Cortex of kidney (tissue), 1 donor: ENCODE measurements at places on chromosomes 5 and 9.

GRCh38 chr5:120139039-120139438, 325.1 kb upstream of the PRR16 start:
- DNase-seq: no peak

GRCh38 chr5:178673801-178674295, 47.0 kb upstream of the CLK4 start:
- no peak for DNase-seq

DNA sequence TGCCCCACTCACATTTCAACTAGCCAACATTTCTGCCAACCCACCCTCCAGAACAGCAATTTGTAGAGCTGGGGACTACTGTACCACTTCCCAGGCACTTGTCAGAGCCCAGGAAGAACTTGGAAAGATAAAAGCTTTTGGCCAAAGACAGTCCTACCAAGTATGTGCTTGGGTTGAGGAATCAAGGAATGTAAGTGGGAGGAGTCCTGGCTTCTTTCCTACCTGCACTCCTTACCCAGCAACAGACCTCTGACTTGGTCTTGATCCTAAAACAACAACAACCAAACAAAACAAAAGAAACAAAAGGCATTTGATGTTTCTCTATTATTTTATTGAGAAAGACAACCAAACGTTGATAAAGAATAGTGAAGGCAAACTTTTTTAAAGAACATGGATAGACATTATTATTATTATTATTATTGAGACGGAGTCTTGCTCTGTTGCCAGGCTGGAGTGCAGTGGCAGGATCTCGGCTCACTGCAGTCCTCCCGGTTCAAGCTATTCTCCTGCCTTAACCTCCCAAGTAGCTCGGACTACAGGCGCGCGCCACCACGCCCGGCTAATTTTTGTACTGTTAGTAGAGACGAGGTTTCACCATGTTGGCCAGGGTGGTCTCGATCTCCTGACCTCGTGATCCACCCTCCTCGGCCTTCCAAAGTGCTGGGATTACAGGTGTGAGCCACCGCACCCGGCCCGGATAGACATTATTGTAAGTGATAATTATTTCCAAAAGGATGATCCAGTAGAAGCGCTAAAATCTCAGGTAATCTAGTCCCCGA, 33.5 kb downstream of the ANXA2R start:
- DNase-seq: no peak

DNA sequence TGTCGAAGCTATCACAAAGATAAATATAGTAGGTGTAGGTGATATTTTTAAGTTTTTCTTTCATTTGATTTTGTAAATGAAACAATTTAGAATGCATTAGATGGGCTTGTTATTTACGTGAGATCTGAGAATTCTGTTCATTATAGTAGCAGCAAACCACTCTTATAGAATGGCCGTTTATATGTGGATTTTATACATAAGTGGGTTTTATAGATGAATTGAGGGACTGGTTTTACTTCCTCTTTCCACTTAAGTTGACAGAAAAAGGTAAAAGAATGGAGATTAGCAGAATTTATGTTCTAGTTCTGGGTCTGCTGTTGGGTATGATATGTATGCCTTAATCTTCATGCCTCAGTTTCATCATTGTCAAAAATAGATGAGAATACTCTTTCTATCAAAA, 5.6 kb downstream of the RMI1 start:
- no peak for DNase-seq

DNA sequence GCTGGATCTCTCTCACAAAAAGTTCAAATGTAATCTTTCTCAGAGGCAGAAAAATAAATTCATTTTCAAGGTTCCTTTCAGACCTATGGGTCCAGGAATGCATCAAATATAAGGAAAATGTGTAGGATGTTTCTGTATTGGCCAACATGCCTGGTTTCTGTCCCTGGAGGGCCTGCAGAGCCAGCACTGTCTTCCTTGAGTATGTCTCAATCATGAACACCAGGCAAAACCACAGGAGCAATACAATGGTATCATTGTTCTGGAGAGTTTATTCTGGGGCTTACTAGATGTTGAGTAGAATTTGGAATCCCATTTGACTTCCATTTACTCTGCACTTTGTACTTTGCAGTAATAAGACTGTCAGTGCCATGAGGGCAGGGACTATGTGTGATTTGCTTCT, 23.5 kb downstream of the INSYN2B start:
- DNase-seq: no peak

DNA sequence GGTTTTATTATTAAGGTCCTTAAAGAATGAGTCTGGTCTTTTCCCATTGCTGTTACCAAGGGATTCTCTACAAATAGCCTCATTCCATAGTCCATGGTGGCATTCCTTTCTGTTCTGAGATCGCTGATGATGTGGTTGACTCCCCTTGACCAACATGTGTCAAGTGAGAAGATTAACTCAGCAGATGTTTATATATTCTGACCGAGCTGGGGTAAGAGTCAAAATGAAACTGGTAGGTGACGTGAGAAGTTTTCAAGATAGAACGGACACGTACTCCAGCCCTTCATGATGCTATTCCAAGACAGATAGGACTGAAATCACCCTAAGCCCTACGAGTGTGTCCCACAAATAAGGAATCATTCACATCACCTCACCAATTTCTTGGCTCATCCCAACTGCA, 155.5 kb upstream of the WWC1 start:
- no peak for DNase-seq

DNA sequence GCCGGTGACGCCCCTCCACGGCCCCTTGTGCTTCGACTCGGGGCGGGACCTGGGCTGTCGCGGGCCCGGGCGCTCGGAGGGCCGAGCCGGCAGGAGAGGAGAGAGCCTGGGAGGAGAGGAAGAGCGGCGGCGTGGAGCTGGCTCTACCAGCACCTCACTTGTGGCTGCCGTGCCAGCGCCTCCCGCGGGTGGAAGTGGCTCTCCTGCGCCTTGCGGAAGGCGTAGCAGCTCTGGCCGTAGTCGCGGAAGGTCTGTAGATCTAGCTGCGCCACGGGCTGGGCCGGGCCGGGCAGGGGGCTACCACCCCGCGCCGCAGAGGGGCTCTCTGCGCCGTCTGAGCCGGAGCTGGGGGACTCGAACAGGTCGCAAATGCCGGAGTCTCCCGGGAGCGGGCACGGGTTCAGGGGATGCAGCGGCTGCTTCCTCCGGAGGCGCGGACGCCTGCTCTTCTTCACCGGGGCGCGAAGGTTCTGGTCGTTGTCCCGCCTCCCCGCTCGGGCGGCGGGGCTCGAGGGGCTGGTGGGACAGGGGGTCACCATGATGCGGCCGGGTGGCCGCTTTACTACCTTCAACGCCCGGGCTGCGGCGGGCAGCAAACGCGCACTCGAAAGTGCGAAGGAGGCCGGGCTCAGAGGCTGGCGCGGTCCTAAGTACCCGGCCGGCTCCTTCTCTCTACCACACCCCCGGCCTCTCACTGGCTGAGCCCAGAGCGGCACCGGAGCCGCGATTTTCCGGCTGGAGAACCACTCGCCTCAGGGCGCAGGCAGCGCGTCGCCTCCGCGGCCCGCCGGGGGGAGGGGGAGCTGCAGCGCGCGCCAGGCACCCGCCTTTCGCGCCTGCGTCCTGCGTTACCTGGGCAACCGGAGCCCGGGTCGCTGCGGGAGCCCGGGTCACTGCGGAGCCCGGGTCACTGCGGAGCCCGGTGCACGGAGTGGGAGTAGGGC, at the start of gene CCNO:
Gene CCNO (minus strand): TSS at position 624 of the 944 bp plus-strand sequence. CDS start 85 bp downstream, at position 539.
- DNase-seq: no peak

DNA sequence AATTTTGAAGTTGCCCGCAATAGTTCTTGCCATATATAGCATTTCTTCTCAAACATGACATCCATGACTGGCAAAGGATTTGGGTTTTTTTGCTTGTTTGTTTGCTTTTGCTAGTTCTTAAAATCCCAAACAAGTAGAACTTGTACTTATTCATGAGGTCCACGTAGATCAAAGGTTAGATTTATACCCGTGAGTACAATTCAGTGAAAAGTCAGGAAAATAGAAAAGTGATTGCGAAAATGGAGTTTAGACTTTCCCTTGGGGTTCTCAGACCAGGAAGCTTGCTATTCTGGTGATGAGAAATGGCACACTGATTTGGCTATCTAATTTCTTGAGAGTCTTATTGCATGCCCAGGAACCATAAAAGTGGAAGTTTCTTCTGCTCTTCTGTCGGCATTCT, 304.7 kb downstream of the CTNND2 start:
- no peak for DNase-seq

DNA sequence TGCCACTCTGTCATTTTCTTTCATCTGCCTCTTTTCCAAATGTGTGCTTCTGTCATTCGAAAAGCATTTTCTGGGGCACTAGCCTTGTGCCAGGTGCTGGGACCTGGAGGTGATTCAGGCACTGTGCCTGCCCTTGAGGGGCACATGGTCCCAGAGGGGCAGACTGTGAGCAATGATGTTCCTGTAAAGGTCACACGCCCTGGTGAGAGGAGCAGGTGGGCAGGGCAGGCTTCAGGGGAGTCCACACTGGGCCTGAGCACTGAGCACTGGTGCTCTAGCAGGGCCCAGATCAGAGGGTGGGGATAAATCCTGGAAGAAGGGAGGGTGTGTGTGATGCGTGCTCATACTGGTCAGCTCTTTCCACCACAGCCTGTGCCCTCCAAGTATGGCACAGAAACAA, 77.8 kb downstream of the COL15A1 start:
- DNase-seq: no peak

DNA sequence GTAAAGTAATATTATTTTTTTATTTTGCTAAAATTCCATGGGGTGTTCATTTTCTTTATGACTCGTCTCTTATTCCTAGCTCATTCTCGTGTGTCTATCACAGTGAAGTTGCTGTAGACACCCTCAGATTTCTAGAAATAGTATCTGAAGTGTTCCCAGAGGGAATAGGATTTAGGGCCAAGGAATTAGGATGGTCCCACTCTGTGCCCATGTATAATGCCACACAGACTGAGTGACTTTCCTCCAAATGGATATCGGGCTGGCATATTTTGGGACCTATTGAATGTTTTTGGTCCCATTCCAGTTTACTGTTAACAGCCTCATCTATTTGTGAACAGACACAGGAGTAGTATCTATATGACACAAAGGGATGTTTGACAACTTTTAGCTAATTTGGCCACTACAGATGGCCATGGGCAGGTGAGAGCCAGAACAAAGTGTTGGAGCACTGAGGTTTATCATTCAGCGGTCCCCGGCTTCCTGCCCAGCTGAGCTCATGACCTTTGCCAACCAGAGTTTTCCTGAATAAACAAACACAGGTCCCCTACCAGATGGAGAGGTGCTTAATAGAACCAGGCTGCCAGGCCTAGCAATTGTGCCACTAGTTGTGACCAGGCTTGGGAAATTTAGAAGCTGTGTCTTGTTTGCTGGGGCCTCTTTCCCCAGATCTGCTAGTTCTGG, 46.9 kb downstream of the MAP1B start:
- no peak for DNase-seq

DNA sequence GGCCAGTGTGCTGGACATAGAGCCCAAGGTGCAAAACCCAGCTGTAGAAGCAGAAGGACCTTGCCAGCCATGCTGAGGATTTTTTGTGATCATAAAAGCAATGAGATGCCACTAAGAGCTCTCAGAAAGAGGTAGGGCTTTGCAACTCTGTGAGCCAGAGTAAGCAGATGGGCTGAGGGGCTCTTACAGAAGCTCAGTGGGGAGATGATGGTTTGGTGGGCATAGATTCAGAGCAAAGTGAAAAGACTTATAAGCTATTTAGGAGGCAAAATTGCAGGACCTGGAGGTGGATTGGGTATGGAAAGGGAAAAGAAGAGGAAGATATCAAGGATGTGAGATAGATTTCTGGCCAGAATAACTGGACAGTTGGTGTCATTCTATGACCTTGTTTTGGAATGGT, 302.0 kb downstream of the NTRK2 start:
- no peak for DNase-seq

- no peak for DNase-seq
These were observed 40.6 kb downstream of the EFNA5 start for GRCh38 chr5:107630184-107630583.

GRCh38 chr9:68427216-68427977, 71.0 kb downstream of the PGM5 start:
- no peak for DNase-seq

- DNase-seq: no peak
These were observed 297.0 kb upstream of the CLINT1 start for GRCh38 chr5:158155811-158156505.

GRCh38 chr9:4668604-4669003, 2.3 kb upstream of the SPATA6L start:
- no peak for DNase-seq

GRCh38 chr5:97245386-97245785, 62.3 kb upstream of the RIOK2 start:
- no peak for DNase-seq

GRCh38 chr5:180618487-180618828, 27.2 kb upstream of the SCGB3A1 start:
- no peak for DNase-seq

DNA sequence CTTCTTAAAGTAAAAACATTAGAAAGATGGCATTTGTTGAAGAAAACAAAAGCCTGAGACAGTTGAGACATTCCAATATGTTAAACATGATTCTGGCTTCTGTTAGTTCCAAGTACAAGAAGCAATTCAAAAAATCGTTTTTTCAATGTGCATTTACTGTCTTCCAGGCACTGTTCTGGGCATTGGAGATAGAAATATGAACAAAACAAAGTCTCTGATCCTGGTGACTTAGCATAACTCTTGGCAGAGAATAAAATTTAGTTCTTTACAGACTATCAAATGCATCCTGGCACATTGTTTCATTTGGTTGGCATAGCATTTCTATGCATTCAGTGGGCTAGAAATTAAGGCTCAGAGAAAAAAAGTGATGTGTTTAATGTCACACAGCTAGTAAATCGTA, 77.5 kb downstream of the VCAN start:
- no peak for DNase-seq

GRCh38 chr5:140182075-140182711, 7.2 kb downstream of the CYSTM1 start:
- no peak for DNase-seq

DNA sequence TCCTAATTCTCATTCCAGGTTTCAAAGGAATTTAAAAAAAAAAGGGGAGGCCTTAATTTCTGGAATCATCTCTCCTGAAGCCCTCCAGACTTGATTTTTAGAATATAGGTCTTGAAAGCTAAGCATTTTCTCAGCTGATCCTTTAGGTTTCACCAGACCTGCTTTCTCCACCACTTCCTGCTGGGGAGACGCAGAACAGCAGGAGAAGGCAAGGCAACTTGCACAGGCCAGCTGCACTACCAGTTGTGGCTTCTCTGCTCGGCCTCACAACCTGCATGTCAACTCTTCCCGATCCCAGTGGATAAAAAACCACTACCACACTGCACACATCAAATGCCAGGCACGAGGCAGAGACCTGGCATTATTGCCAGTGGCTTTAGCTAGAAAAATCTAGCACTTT, 119.8 kb downstream of the SIL1 start:
- no peak for DNase-seq

- no peak for DNase-seq
These were observed 98.6 kb upstream of the MSX2 start for GRCh38 chr5:174625591-174626350.
